AG04449 (cell line): ENCODE measurements at places on chromosomes 7 and 10.
A peak's percentile ranks its signal among the peaks of the same experiment; 100 is the strongest.

GRCh38 chr7:136868496-136869000 lies at the start of gene CHRM2:
TSS of gene CHRM2 (plus strand) at chr7:136868652. CDS start at chr7:137014866, 146,214 bp downstream.
- no peak for DNase-seq

DNA sequence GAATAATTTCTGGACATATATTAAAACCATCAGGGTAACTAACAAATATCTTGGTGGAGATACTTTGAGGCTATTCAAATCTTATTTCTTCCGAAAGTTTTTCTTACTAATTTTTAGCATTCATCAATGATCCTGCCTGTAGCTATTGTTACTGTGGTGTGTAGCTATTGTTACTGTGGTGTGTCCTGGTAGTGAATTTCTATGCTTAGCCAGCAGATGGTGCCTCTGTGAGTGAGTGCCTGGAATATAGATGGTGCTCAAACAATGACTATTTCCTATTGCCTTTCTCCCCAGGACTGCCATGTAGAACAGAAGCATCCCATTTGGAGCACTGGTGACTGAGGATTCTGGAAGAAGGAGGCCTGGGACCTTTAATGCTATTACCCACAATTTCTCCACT lies 245.7 kb downstream of the CCSER2 start:
- DNase-seq, result no peak

- DNase-seq, result no peak
Measured at GRCh38 chr10:124425227-124425962, 6.7 kb upstream of the OAT start.

DNA sequence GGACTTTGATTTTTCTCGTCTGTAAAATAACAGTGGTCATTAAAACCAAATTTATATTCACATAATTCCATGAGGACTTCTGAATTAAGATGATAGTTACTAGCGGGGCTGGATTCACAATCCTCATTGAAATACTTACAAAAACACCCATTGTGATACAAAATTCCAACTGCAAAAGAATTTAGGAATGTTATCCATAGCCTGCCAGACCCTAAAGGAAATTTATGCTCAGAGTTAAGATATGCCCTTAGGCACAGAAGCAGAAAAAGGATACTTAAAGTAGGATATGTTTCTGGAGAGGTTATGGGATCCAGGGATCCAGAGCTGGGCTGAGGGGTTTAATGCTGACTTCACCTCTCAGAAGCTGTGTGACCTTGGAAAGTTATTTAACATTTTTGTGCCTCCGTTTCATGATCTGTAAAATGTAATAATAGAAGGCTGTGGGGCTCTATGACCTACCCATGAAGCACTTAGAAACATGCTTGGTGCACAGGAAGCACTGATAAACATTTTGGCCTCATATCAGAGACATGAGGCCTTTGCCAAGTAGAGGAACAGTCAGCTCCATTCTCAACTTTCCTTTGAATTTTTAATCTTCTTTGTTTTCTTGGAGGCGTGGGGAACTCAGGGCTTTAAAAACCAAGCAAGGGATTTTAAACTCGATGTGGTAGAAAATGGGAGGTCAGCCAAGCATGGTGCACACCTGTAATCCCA lies 744.7 kb downstream of the KCNMA1 start:
- DNase-seq, result no peak

DNA sequence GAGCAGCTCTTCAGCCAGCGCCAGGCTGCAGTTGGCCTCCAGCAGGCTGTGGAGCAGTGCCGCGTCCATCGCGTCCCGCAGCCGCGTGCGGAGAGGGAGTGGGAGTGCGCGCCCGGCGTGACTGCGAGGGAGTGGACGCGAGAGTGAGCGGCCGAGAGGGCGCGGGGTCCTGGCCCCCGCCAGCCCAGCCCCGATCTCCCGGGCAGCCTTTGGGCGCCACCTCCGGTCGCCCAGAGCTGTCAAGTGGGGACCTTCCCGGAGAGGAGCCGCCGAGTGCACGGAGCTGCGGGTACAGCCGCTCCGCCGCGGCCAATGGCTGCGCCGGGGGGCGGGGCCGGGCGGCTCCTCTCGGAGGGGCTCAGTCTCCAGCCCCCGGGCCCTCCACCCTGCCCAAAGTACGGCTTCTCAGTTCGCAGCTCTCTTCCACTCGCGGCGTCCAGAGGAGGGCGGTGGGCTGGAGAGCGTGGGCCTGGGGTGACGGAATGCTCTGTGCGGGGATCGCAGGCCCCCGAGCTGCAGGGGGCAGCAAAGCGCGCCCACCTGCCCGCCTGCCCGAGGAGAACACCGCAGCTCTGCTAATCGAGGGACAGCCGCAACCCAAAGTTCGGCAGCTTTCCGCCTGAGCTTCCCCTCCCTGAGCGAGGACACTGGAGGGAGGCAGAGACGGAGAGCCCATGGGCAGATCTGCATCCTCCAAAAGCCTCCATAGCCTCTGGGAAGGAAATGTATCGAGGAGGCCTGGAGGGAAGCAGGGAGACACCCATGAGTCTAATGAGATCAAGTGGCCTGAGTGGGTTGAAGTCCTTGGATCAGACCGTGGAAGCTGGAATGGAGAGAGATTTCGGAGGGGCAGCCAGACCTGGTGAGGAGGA lies at the start of gene CRHR2:
Gene CRHR2 (minus strand): TSS at position 245 of the 872 bp plus-strand sequence. CDS start 176 bp downstream, at position 69.
- no peak for DNase-seq

GRCh38 chr10:34994565-34995142 lies 95.5 kb downstream of the CUL2 start:
- no peak for DNase-seq

- DNase-seq, result no peak
Measured at GRCh38 chr10:34373211-34373610, 441.9 kb downstream of the PARD3 start.

GRCh38 chr7:143381427-143382125 lies 431 bp downstream of the ZYX start:
- DNase-seq, result no peak

DNA sequence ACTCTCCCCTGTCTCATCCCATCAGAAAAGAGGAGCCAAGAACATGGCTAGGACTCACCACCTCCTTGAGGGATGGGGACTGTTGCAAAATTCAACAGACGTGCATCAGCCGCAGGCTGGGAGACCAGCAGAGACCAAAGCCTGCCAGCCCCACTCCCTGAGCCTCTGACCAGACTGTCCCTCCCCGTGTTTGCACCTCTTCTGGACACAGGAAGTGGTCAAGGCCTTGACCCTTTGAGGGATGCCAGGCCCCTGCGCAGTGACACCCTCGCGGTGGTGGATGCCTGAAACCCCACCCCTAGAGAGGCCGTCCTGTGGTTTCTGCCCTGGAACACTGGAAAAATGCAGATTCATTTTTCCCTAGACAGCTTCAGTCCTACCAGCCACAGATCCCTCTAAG lies 128.4 kb upstream of the TCF7L2 start:
- DNase-seq, result no peak

DNA sequence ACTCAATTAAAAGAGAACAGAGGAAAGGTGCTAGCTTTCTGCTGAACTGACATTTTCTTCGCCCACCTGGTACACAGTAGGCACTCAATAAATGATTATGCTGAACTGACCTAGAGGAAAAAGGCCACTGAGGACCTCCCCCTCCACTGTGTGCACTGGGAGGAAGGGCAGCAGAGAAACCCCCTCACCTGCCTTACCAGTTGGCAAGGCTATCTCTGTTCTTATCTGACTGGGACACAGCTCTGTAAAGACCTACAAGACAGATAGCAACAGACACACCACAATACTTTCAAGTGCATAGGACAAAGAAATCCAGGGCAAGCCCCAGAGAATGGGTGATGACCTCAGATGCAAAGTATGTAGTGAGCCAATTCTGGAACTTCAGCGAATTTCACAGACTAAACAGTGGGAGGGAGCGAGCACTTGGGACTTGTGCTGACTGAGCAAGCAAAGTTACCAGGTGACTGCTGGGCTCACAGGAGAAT lies 30.4 kb downstream of the PDLIM1 start:
- DNase-seq, result peak; percentile 81

DNA sequence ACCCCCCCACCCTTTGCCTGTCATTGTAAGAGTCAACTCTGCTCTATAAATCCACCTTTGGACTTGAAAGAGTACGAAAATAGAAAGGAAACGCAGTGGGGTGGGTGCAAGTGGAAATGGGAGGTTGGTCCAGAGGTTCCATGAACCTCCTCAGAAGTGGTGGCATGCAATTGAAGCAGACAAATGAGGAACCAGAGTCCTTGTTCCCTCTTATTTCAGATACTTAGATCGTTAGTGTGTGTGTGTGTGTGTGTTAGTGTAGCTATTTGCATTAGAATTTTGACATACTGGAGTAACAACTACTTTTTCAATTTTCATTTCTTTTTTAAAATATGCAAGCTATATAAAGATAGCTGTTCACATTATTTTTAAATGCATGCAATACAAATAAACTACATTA lies 18.1 kb upstream of the TFAM start:
- no peak for DNase-seq
